Left ventricle myocardium inferior (tissue), 1 donor: ENCODE measurements at places on chromosomes 1 and 21.

DNA sequence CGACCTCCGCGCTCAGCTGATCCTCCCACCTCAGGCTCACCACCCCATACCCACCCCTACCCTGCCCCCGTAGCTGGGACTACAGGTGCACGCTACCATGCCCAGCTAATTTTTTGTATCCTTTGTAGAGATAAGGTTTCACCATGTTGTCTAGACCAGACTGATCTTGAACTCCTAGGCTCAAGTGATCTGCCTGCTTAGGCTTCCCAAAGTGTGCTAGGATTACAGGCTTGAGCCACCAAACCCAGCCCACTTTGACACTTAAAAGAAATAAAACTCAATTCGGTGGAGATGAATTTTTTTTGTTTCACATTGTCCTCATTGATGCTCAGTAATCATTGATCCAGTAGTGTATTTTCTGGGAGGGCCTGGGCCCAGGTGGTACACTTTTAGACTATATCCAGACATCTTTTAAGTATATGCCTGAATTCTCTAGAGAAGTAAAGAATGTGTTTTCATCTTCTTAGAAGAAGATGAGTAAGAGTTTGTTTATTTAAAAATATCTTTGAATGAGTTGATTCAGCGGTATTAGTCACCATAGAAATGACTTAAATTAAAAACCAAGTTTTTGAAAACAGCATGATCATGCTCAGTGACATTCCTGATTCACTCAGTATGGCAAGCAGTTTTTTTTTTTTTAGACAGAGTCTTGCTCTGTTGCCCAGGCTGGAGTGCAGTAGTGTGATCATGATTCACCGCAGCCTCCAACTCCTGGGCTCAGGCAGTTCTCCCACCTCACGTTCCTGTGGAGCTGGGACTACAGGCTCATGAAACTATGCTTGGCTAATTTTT, 57.8 kb downstream of the EPB41 start:
- DNase-seq: no peak

GRCh38 chr1:58837886-58838285, 54.0 kb upstream of the JUN start:
- no peak for DNase-seq

DNA sequence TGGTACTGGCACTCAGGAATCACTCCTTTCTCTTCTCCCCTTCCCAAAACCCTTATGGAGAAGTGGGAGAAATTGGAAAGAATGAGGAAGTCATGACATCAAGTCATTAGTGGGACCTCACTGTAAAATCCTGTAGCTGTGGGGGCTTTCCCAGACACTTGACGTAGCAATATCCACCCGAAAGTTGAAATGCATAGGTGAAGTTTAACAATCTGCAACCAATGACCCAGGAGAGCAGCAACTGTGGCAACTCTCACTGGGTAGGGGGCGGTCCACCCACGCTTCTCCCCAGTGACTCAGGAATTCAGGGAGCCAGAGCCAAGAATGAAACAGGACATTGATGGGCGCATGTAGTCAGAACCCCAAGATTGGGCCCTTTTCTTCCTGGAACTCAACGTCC, 27.0 kb downstream of the ABCA4 start:
- DNase-seq: no peak

GRCh38 chr1:209349363-209350308, 233.9 kb upstream of the CAMK1G start:
- no peak for DNase-seq

GRCh38 chr1:228804640-228805413, 69.5 kb downstream of the RHOU start:
- no peak for DNase-seq

DNA sequence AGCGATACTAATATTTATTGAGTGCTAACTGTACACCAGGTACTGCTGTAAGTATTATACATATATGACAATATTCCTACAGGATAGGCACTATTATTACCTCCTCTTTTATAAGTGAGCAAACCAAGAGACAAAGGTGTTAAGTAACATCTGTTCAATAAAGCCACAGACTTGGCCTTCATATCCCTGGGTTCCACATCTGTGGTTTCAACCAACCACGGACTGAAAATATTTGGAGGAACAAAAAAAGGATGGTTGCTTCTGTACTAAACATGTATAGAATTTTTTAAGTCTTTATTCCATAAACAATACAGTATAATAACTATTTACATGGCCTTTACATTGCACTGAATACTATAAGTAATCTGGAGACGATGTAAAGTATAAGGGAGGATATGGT, 95.1 kb downstream of the RERE start:
- DNase-seq: no peak

GRCh38 chr1:8863794-8864233, 14.7 kb downstream of the ENO1 start:
- no peak for DNase-seq

GRCh38 chr1:60073605-60074278, at the start of gene C1orf87:
Gene C1orf87, minus strand, starts transcription at chr1:60073770. Its CDS starts 1,127 bp downstream, at chr1:60072643.
- no peak for DNase-seq

DNA sequence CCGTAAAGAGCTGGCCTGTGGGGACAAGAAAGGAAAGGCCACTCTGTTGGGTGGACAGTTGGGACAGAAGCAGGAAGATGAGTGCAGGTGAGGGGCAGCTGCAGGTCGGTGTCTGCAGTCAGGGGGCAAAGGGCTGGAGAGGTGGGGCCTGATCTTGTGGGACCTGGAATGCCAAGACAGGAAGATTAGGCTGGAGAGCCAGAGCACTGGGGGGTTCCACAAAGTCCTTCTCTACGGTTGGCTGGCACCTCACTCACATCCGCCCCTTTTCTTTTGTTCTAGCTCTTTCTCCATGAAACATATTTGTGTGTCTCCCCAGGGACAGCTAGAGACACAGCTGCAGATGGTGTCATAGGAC, 404.1 kb downstream of the PTPRU start:
- DNase-seq: no peak

GRCh38 chr21:34100790-34101189, 27.4 kb downstream of the MRPS6 start:
- no peak for DNase-seq
